ENCODE measurements at places on chromosomes 4 and X.

DNA sequence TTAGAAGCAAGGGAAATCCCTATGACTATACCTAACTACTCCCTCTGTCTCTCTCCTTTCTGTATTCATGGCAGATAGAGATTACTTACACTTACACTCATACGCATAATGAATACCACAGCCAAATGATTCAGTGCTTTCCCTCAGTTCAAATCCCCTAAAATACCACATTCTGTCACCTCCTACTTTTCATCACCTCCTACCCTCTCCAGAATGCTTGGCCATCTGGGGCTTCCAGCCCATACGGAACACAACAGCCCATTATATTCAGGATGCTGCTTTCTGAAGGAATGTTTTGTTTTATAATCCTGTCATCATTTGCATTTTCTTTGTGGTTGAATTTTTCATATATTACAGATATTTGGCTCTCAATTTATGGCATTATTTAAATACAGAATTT, 361.6 kb downstream of the GRIA2 start:
- DNase-seq = no peak

DNA sequence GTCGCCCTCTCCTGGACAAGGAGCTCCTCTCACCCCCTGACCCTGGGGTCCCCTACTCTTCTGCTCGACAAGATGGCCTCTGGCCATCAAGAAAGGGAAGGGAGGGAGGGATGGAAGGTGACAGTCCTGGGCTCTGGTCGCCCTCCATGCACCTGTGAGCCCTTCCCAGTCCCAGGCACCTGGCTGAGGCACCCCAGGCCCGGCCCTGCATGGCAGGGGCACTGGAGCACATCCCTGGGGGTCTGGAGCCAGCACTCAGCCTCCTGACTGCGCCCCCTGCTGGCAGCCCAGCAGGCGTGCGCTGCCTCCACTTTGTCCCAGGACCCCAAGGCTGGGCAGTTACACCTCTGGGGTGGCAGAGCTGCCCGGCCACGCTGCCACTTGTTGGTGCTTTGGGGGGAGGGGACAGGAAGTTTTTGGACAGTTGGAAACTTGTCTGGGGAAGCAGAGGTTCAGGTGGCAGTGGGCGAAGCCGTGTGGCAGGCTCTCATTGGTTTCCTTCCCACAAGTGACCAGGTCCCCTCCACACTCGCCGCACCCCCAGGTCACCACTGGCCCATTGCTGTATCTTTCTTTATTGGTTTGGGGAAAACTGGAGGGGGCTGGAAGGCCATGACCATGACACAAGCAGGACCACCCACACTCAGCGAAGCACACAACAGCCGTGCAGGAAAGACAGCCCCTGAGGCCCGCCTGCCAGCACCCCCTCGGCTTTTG, 4.3 kb downstream of the PNCK start:
- no peak for DNase-seq

DNA sequence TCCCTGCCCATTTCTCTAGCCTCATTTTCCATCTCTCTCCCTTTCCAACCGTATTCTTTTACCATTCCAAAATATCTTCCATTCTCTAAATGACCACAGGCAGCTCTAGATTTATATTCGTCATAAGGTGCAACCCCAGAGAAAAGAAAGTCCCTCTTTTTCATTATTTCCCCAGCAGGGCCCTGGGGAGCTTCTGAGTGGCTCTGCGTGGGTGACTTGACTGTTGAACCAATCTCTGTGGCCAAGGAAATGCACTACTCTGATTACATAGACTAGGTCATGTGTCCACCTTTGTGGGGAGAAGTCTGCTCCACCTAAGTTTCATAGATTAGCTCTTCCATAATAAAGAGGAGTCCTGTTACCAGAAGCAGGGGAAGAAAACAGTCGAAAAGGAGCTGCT, 51.4 kb downstream of the ATOH1 start:
- DNase-seq = no peak

DNA sequence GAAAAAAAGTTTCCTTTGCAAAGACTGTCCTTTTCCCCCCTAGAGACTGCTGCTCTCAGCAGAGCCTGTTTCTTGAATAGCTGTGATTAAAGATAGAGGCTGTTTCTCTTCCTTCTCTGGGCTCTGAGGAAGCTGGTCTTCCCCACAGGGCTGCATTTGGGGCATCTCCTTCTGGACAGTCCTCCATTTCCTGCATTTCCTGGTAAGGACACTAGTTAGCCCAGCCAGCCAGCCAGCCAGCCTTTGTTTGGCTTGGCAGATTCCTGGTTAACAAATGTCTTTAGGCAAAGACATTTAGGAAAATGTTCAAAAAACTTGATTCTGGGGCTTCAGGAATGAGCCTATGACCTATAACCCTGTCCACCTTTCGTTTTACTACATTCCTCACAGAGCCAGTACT, 34.0 kb upstream of the PLAC1 start:
- DNase-seq = no peak

- DNase-seq = no peak
These were observed 50.6 kb downstream of the SYNPO2 start for GRCh38 chr4:118939169-118939783.

DNA sequence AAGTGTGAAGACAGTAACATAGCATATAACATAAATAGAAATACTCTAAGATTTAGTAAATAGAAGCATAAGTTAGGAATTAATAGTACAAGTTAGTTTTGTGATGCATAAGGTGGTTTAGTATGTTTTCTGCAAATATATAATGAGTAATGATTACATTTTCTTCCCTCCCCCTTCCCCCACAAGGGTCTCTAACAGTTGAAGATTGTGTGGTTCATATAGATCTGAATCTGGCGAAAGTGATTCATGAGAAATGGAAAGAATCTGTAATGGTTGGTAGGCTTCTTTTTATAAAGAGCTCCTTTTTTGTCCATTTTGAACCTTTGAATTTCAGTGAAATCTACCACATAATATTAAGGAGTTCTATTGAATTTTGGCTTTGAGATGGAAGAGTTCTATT, 66.3 kb downstream of the N4BP2 start:
- DNase-seq = peak; percentile 23
